ENCODE measurements at places on chromosomes 16 and 17. TPM values are rescaled to one million over a fixed set of nuclear protein-coding genes. Genes with fewer than 3 reads are reported as not detected.

Gene CCL11
- not detected for total RNA-seq

Gene CDH15
- 0.18 TPM for total RNA-seq

DNA sequence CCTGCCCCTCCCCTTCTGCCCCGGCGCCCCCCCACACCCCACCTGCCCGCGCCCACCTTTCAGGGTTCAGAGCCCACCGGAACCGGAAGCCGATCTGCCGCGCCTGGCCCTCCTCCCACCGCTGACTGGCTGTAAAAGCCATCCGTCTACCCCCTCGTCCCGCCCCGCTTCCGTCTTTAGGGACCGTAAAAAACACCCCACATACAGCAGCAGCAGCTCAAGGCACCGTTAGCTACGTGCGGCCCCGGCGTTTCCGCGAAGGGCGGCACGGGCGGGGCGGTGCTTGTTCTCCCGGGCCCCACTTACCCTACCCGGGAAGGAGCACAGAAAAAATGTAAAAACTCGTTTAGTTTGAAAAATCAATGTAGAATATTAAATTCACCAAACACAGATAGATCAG lies at the start of gene MRPL28:
TSS of gene MRPL28 (minus strand) at position 96 of the 400 bp plus-strand sequence. CDS start 320 bp downstream, outside the sequence.
- H3K27ac ChIP-seq, result no peak within 1 kb of the TSS
- no peaks in the 10 kb centered on the region for H3K4me1 ChIP-seq
- H3K27me3 ChIP-seq, result no peaks in the 10 kb centered on the region
- peaks cover 7% of the 10 kb centered on the region for H3K36me3 ChIP-seq
- peak; percentile 94 for DNase-seq

GRCh38 chr16:47109361-47109760 lies 34.4 kb downstream of the NETO2 start:
- H3K27ac ChIP-seq, result no peak overlapping the region
- H3K36me3 ChIP-seq, result peaks cover 1% of the 10 kb centered on the region
- no peaks in the 10 kb centered on the region for H3K4me1 ChIP-seq
- H3K27me3 ChIP-seq, result no peaks in the 10 kb centered on the region
- DNase-seq, result no peak

GRCh38 chr16:81071805-81072204 lies 5.2 kb downstream of the C16orf46 start:
- no peak overlapping the region for H3K4me3 ChIP-seq
- DNase-seq, result no peak
- H3K4me1 ChIP-seq, result no peaks in the 10 kb centered on the region
- no peaks in the 10 kb centered on the region for H3K27me3 ChIP-seq
- no peak overlapping the region for H3K27ac ChIP-seq

DNA sequence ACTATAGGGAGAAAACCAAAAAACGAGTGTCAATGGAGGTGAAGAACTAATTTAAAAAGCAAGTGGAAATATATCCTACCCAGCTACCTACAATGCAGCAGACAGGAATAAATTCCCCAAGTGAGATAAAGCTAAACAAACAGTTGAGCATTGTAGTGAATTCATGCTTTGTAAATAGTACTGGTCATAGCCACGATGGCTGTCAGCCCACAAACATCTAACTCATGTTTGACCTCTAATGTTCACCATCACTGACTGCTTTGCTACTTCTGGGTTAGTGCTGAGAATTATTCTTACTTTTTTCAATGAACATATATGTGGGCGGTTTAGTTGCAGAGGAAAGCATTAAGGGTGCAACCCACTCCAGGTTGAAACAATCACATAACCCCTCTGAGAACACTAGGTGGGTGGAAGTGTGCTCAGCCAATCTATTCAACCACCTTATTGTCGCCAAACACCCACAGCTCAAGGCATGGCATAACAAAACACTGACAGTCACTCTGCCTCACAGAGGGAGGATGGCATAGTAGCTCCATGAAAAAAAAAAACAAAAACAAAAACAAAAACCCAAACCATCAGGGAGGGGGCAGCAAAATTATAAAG lies 264.1 kb downstream of the ZFHX3 start:
- peaks cover 9% of the 10 kb centered on the region for H3K36me3 ChIP-seq
- H3K27ac ChIP-seq, result no peak overlapping the region
- 0 out of 2 replicates have a peak, but pooled peaks cover 3% of the 10 kb centered on the region for H3K4me1 ChIP-seq
- H3K4me3 ChIP-seq, result no peak overlapping the region
- H3K27me3 ChIP-seq, result no peaks in the 10 kb centered on the region
- DNase-seq, result no peak

Measured in H9 (cell line).